ENCODE measurements at places on chromosomes 11 and 22.

DNA sequence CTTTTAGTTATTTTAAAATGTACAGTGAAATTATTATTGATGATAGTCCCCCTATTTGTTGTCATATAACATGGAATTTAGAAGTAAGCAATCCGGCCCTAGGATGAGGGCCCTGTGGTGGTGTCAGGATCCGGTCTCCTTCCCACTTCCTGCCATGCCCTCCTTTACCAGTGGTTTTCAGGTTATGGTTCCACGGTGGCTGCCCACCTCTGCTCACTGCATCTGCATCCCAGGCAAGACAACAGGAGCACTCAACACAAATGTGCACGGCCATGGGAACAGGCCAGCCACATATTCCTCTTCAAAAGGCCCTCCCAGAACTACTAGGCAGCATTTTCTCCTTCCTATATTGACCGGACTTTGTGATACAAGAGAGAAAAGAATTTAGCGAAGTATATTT lies 1007.2 kb downstream of the TBC1D22A start:
- DNase-seq: no peak

DNA sequence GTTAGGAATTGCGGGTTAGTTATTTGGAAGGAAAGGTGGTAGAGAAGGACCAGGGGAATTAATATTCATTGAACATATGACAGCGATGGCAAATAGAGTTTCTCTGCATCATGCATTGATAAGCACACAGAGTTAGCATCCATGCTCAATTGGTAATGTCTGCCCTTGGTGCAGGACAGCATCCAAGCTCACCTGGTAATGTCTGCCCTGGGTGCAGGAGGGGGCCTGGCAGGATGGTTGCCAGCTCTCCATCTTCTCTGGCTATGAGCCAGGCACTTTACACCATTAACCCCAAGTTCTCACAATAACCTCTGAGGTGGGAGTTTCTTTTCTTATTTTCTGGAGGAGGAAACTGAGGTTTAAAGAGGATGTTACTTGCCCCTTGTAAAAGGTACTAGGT lies 50.4 kb upstream of the RBFOX2 start:
- DNase-seq: no peak

- DNase-seq: no peak
Measured at GRCh38 chr11:10322401-10322800, 17.5 kb downstream of the ADM start.

DNA sequence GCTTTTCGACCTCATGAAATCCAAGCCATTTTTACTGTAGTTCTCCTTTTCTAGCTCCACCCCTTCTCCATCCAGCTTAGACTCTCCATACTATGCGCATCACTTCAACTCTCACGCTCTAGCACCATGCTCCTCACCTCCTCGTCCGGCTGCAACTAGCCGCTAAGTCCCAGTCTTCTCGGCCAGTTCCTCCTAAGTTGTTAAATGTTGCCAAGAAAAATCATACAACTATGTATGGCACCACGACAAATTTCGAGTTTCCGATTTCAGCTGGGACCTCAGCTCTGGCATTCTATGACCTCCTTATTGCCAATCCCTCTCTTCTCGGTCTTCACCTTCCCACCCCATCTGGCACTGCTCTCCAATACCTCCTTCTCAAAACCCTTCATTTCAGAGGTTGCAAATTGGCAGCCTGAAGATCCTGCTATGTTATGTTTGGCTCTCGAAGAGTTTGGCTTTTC lies 1.0 kb downstream of the ZNF70 start:
- no peak for DNase-seq

DNA sequence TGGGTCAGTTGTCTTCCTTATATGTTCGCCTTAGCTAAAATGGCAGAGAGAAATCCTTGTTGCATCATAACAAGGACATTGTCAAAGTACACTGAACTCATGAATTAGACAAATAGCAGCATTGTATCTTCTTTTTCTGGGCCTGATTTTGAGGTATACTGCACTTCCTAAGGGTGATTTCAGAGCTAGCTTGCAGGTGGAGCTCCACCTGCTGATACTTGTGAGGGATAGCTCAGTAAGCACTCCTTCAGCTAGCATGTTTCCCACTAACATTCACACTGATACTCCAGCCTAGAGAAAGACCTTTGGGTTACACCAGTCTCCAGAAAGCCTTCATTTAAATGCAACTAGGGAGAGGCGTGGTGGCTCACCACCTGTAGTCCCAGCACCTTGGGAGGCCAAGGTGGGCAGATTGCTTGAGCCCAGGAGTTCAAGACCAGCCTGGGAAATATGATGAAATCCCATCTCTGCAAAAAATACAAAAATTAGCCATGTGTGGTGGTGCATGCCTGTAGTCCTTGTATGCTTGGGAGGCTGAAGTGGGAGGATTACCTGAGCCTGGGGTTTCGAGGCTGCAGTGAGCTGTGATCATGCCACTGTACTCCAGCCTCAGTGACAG lies 29.8 kb downstream of the JAM3 start:
- DNase-seq: no peak

DNA sequence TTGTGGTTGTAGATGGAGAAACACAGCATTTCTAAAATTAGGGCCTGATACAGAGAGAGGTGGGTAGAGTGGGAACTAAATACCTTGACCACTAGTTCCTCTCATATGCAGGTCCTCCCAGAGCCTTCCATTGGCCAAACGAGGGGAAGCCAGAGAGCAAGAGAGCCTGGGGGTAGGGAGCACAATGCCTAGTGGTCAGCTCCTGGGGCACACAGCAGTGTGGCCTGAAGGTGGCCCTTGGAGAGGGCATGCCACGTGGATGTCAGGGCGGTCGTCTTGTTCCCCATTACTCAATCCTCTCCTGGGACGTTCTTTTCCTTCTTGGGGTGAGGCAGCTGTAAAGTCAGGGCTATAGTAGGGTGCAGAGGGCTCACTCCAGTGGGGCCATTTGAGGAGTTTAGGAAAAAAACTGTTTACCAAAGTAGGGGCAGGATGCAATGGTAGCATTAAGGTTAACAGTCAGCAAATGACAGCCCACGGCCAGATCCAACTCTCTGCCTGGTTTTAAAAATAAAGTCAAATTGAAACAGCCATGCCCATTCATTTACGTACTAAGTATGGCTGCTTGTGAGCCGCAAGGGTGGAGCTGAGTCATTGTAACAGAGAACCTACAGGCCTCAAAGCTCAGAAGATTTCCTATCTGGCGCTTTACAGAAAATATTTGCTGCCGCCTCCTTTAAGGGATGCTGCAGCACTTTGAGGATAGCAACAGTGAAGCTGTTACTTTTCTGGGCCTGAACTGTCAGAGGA lies 7.6 kb downstream of the MYO18B start:
- no peak for DNase-seq

DNA sequence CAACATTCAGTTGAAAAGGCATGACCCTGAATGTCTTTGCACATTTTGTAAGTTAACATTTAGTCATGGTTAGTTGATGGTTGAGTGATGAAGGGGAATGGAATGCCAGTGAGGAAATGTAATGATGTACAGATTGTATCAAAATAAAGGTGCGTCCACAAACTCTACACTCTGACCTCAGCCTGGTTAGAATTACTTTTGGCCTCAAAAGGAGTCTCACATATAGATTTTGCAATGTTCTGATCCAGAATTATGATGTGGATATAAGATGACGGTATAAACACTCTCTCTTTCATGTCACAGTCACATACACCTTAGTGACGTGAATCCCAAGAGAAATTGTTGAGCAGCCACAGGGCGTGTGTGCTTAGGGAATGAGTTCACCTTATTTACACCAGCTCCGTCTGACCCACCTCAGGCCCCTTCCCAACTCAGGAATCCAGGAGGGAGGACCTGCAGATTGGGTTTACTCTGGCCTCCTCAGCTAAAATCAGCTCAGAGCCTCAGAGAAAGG lies 100.1 kb downstream of the RDX start:
- DNase-seq: no peak

DNA sequence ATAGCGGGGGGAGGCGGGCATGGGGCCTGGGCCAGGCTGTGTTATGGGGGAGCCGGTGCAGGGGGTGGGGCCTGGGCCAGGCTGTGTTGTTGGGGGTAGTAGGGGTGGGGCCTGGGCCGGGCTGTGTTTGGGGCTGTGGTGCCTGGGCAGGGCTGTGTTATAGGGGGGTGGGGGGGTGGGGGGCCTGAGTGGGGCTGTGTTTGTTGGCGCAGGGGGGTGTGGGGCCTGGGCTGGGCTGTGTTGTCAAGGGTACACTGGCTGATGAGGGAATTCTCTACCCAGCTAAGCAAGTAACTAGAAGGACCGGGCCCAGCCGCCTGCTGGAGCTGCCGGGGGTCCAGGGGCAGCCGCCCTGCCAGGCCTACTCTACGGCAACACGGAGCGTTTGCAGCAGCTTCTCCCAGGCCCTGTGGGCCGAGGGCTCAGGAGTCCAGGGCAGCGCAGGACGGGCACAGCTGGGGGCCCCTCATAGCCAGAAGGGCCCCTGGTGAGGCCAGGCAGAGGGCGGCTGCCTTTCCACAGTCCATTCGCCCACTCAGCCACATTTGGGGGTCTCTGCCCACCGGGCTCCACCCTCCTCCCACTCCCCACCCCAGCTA lies 10.1 kb upstream of the PIM3 start:
- no peak for DNase-seq

DNA sequence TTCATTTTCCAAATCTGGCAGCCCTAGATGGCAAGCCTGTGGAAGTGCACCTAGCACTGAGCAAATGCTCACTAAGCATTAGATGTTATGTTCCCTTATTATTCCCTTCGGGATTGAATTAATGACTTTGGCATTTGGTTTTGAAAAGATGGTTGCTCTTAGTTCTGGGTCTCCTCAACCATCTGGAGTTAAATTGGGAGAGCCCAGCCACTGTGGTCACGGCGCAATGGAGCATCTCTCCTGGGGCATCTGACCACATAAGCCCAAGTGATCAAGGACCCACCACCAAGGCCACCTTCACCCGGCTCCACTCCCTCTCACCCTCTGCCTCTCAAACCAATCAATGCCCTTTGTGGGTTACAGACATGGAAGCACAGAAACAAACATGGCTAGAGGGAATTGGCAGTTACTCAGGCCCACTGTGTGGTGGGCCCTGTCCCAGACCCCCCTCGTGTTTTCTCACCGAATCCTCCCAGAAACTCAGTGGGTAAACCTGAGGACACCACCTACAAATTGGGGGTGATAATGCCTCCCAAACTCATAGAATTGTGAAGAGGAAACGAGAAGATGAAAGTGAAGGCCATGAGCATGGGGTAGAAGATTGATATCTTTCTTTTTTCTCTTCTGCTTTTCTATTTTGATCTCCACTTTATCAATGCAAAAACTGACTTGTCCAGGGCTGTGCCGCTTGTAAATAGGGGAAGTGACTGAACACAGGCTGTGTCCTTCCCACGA lies 52.2 kb downstream of the IRAG1 start:
- DNase-seq: no peak

- no peak for DNase-seq
Measured at GRCh38 chr11:126197277-126197939, 14.0 kb downstream of the RPUSD4 start.

DNA sequence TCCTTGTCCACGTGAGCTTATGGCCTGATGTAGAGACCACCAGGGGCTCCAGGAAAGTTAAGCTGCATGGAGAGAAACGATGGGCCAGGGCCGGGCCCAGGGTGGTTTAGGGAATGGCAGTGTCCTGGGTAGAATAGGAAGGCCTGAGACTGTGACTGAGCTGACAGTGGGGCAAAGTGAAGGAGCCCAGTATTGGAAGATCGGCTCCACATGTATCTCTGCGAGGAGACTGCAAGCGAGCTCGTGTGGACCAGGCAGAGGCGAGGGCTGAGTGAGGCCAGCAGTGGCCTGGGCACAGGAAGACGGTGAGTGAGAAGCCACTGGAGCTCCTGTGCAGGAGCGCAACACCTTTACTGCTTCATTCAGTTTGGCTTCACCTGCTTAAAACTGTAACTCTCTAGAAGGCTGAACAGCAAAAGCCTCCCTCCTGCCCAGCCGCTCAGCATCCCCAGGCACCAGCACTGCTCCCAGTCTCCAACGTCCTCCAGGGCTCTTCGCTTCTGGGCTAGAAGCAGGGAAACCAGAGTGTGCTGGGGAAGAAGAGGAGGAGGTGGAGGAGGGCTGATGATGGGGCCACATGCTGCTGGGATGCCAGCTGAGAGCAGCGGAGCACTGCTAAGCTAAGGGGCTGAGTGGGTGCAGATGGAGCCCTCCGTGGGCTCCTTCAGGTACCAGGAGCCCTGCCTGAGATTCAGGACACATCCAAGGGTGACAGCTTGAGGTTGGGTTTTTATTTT lies 13.5 kb downstream of the TCIRG1 start:
- no peak for DNase-seq

DNA sequence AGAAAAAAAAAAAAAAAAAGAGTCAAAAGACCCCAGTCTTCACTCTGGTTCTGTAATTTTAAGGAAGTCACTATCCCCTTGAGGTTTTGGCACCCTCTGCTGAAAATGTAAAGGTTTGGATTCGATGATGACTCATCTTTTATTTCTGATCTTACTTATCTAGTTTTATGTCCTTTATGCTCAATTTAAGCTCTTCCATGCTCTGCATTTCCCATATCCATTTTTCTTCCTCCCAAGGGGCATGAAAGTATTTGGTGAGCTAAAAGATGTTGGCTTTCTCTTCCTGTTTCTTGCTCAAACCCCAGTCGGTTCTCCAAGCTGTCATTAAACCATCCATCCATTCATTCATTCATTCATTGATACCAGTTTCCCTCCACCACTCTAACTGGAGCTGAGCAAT lies 61.0 kb upstream of the CDON start:
- no peak for DNase-seq

- no peak for DNase-seq
Measured at GRCh38 chr11:114929351-114930000, 251.1 kb downstream of the NXPE2 start.

GRCh38 chr11:114106047-114106446 lies 46.5 kb downstream of the ZBTB16 start:
- DNase-seq: no peak

GRCh38 chr11:109236696-109237095 lies 185.3 kb upstream of the C11orf87 start:
- DNase-seq: no peak

DNA sequence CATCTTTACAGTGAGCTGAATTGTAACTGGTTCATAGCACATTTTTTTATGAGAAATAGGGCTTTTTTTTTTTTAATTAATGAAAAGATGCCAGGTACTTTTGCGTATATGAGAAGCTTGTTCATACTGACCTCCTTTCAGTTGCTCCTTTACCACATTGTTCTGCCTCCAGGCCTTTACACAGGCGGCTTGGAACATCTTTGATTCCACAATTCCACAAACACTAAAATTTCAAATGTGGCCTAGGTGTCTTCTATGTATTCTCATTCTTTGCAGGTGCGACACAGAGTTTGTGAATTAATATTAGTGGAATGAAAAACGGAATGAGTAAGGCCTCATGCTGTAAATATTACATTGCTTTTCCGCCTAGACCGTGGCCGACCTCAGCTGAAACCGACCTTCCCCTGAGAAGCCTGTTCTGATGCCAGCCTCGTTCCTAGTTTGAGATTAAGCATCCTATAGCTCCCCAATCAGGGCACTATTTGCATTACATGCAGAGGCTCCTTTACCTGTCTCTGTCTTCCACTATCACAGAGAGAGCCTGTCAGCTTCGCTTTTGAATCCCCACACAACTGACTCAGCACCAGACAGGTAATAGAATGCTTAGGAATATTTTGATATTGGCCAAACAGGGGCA lies 125.8 kb downstream of the LDLRAD3 start:
- DNase-seq: no peak

GRCh38 chr11:57798905-57799559 lies 37.4 kb downstream of the CTNND1 start:
- no peak for DNase-seq
